Activated CD4-positive, alpha-beta T cell treated with anti-CD3 and anti-CD28 coated beads, Interleukin-2, amount 10 ng/mL, durations not matched to agents 7 days and 5 days (primary cell): ENCODE measurements at places on chromosomes 5 and 9. TPM values are rescaled to one million over a fixed set of nuclear protein-coding genes. Genes with fewer than 3 reads are reported as not detected.

DNA sequence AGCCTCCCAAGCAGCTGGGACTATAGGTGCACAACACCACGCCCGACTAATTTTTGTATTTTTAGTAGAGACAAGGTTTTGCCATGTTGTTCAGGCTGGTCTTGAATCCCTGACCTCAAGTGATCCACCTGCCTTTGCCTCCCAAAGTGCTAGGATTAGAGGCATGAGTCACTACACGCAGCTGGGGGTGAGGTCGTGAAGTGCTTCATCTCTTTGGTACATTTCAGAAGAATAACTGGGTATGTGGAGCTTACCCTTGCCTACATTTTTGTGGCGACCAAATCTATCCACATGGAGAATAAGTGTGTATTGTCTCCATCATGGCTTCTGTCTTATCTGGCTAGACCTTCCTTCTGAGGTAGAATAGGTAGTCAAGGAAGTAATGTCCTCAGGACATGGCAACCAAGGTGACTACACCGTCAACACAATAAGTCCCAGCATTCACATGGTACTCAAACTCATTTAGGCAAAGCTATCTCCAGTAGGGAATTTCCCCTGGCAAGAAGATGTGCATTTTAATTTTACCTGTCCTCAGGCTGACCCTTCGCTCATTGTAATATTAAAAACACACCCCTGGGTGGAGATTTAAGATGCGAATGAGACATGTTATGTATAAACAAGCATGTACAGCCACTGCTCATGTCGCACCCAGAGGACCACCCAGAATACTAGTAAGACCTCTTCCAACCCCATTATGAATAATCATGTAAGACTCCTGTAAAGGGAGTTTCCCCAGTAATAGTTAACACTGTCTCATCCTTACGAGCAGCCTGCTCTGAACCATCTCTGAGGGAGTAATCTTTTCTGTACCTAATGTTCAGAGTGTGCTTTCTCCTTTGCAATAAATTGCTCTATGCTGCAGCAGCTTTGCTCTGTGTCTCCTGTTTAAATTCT is 1173.2 kb downstream of the TAF11L14 start:
- no peak for DNase-seq
- no peaks in the 10 kb centered on the region for H3K27me3 ChIP-seq
- no peak overlapping the region for H3K27ac ChIP-seq
- H3K36me3 ChIP-seq = no peaks in the 10 kb centered on the region
- no peaks in the 10 kb centered on the region for H3K4me1 ChIP-seq

DNA sequence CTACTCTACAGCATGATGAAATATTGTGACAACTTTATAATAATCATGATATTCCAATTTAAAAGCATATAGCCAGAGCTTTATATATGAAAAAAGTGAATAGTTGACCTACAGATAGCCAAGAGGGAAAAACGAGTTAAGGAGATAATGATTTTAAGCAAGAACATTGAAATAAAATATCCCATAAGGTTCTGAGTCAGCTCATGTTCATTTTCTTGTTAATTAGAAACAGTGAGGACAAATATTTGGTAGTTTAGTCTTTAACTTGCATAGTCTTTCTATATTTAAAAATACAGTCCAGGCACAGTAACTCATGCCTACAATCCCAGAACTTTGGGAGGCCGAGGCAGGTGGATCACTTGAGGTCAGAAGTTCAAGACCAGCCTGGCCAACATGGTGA is 55.8 kb upstream of the CDH6 start:
- H3K4me1 ChIP-seq = no peaks in the 10 kb centered on the region
- no peaks in the 10 kb centered on the region for H3K27me3 ChIP-seq
- no peak for DNase-seq

Gene SAXO1
- total RNA-seq = 0.10 TPM

Gene PCDHA9
- not detected for total RNA-seq

Gene NSG2
- not detected for total RNA-seq
